NCI-H748 treated with DMSO at 0.1 percent for 48 hours (cell line): ENCODE measurements at places on chromosomes 7 and 10.

GRCh38 chr7:1852517-1853430 lies 182.7 kb downstream of the ELFN1 start:
- DNase-seq: no peak

DNA sequence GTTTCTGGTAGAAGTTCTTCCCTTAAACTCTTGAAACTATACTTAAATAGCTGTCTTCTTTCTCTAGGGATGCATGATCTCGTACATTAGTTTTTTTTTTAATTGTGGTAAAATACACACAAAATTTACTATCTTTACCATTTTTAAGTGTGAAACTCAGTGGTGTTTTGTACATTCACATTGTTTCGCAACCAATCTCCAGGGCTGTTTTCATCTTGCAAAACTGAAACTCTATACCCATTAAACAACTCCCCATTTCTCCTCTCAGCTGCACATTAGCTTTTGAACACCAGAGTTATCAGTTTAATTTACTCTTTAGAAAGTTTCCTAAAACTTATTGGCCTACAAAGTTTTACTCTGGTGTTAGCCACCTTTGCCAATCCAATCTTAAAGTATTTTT lies 45.5 kb upstream of the PRKAR2B start:
- DNase-seq: no peak

GRCh38 chr10:9851808-9852207 lies 1165.9 kb upstream of the CELF2 start:
- no peak for DNase-seq

GRCh38 chr10:103153302-103154197 lies 39.5 kb downstream of the NT5C2 start:
- DNase-seq: no peak

DNA sequence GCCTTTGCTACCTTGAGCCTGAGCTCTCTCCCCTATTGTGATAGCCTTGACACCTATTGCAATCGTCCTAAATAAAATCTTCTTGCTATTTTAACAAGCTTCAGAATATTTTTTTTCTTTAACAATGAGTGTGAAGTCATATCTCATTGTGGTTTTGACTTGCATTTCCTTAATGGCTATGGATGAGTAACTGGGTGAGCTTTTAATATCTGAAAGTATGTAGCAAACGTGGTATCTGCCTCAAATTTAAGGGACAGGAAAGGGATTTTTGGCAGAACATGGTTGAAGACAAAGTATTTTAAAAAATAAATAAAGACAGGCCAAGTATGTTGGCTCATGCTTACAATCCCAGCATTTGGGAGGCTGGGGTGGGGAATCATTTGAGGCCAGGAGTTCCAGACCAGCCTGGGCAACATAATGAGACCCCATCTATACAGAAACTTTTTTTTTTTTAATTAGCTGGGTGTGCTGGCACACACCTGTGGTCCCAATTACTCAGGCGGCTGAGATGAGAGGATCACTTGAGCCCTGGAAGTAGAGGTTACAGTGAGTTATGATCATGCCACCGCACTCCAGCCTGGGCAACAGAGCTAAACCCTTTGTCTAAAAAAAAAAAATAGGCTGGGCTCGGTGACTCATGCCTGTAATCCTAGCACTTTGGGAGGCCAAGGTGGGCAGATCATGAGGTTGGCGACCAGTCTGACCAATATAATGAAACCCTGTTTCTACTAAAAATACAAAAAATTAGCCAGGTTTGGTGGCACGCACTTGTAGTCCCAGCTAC lies 319.3 kb upstream of the NRP1 start:
- DNase-seq: no peak

GRCh38 chr7:50632561-50633413 lies 67.6 kb upstream of the DDC start:
- no peak for DNase-seq

- no peak for DNase-seq
Measured at GRCh38 chr7:39588416-39588815, 22.2 kb downstream of the YAE1 start.

DNA sequence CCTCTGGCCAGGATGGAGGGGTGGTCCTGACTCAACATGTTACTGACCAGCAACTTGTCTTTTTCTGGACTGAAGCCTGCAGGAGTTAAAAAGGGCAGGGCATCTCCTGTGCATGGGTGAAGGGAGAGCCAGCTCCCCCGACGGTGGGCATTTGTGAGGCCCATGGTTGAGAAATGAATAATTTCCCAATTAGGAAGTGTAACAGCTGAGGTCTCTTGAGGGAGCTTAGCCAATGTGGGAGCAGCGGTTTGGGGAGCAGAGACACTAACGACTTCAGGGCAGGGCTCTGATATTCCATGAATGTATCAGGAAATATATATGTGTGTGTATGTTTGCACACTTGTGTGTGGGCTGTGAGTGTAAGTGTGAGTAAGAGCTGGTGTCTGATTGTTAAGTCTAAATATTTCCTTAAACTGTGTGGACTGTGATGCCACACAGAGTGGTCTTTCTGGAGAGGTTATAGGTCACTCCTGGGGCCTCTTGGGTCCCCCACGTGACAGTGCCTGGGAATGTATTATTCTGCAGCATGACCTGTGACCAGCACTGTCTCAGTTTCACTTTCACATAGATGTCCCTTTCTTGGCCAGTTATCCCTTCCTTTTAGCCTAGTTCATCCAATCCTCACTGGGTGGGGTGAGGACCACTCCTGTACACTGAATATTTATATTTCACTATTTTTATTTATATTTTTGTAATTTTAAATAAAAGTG lies 6.0 kb downstream of the PLAU start:
- DNase-seq: no peak

DNA sequence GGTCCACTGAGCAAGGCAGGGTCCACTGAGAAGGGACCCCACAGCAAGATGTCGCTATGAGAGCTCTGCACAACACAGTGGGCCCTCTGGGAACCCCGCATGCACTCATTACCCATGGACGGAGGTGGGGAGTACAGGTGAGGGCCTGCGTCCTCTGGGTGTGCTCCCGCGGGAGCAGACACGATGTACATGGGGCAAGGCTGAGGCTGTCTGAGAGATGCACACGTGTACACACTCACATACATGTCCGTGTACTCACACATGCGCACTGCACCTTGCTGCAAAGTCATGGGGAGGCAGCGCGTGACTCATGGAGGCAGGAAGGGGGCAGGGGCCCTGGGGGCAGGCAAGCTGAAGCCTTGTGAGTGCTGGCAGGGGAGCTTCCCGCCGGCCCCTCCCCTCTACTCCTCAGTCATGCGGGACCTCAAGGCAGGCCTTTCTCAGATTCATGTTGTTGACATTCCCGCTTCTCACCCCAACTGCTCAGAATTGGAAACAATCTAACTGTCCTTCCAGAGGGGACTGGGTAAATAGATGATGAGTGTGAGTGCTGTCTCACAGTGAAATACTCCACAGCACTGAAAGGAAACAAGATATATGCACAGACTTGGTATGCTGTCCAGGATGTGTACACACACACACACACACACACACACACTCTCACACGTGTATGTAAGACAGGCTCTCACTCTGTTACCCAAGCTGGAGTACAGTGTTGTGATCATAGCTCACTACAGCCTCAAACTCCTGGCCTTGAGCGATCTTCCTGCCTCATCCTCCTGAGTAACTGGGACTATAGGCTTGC lies 40.0 kb downstream of the GOLGA7B start:
- DNase-seq: no peak

GRCh38 chr7:23422909-23423308 lies 47.4 kb downstream of the IGF2BP3 start:
- no peak for DNase-seq

GRCh38 chr7:100010901-100011300 lies 4.5 kb upstream of the ZKSCAN1 start:
- DNase-seq: no peak

DNA sequence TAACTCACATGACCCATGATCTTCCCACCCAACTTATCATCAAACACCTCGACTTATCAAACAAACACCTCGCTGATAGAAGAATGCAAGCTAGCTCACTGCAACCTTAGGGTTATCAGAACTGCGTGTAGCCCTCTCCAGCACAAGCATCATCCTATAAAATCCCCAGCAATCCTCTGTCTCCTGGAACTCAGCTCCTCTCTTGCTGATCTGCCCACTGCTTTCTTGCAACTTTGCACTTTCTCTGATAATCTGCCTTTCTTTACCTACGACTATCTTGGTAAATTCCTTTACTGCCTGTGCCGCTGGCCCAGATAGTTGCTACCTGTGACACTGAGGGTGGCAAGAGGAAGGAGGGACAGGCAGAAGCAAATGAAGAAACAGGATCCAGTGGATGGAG lies 210.9 kb downstream of the ACTR3B start:
- no peak for DNase-seq

DNA sequence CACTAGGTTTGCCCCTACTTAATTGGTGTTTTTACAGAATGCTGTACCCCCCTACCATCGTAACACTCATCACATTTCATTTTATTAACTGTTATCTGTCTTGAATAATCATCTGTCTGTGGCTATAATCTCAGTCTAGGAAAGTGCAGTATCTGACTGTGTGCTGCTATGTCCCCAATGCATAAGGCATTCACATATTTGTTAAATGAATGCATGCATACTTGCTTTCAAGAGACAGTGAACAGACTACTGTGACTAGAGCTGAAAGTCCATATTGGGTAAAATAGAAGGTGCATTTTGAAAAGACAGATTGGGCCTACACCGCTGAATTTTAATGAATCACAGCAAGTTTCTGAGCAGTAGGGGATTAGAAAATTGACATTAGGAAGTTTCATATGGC lies 112.3 kb downstream of the ARHGAP12 start:
- DNase-seq: no peak

GRCh38 chr7:5296611-5297226 lies 14.0 kb downstream of the SLC29A4 start:
- DNase-seq: no peak

DNA sequence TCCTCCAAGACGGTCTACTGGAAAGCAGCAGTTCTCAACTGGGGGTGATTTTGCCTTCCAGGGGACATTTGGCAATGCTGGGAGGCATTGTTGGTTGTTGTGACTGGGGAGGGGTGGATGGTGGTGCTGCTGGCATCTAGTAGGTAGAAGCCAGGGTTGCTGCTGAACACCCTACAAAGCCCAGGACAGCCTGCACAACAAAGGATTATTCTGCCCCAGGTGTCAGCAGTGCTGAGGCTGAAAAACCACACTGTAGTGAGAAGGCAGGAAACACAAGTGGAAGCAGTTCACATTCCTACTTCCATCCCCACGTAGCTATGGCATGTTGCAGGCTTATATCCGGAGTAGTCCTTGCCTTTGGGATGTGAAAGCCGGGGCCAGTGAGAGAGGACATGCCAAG lies 86.9 kb downstream of the AOAH start:
- no peak for DNase-seq

- no peak for DNase-seq
Measured at GRCh38 chr10:118500477-118501104, 94.9 kb downstream of the PRLHR start.

- DNase-seq: no peak
Measured at GRCh38 chr10:69860271-69860670, 58.6 kb downstream of the COL13A1 start.

GRCh38 chr10:47246406-47247147 lies 53.4 kb upstream of the GDF10 start:
- no peak for DNase-seq

DNA sequence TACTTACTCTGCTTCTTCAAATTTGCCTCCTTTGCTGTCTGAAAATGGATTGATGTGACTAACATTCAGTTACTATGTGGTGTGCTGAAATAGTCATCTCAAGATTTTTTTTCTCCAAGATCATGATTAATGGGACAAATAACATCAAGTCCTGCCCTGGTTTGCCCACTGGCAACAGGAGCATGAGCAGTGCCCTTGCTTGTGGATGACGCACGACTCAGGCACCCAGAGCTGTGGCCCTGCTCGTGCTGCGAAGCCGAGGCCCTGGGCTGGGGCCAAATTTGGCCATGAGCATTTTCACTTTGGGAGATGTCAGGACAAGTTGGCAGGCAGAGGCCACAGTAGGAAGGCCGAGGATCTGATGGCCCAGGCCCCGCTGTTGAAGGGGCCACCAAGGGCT lies 239.8 kb upstream of the IGFBP3 start:
- DNase-seq: no peak

- DNase-seq: no peak
Measured at GRCh38 chr7:105621617-105622016, 40.3 kb upstream of the EFCAB10 start.

- peak; percentile 34 for DNase-seq
Measured at GRCh38 chr7:26853788-26854393, 10.5 kb downstream of the SKAP2 start.

- peak; percentile 75 for DNase-seq
Measured at GRCh38 chr7:113086431-113086888, at the start of gene GPR85. GPR85 (minus strand) TSS chr7:113086827; CDS start chr7:113084721, 2,106 bp downstream.

DNA sequence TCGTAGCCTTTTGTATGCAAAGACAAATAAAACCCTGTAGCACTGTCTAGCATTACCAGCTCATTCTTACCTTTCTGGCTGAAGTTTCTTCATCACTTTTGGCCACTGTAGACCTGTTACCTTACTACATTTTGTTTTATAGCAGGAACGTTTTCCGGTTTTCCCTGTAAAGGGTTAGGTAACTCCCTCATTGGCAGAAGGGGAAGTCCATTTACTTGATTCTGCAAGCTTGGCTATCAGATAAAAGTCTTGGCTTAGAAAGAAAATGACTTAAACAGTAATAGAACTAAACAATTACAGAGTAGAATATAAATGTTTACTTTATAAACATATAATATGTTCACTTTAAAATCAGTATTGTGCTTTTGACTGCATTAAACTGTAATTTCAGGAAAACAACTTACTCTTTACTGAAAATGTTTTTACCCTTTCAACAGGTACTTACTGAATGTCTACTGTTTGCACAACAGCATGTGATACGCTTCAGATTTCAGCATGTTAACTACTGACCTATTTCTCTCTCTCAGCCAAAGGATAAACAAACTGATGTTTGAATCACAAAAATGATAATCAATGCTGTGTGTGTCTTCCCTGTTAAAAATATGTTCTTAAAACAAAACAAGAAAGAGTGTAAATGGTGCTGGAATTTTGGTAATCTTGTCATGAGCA lies 67.1 kb downstream of the OTUD1 start:
- DNase-seq: peak; percentile 16

- DNase-seq: no peak
Measured at GRCh38 chr7:47149971-47150370, 431.9 kb downstream of the TNS3 start.

- no peak for DNase-seq
Measured at GRCh38 chr7:100516135-100516812, 22.7 kb upstream of the AGFG2 start.

DNA sequence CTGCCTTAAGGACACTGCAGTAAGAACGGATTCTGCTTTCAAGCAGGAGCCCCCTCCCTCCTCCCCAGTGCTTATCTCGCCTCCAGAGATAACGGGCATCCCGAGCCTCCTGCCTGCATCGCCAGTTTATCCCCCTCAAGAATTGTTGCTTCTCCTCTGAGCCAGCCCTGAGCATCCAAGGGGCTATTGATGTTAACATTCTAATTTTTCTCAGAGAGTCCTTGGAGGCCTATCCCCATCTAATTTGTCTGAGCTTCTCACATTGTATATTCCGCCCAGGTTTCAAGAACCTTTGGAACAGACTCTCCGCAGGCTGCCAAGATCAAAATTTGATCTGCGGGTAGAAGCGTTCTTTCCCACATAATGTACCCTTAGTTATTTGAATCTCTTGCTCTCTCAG lies 180.0 kb downstream of the GFRA1 start:
- DNase-seq: no peak

GRCh38 chr7:46363688-46364087 lies 442.6 kb upstream of the IGFBP3 start:
- no peak for DNase-seq
